ENCODE measurements at places on chromosomes 7 and 10.

DNA sequence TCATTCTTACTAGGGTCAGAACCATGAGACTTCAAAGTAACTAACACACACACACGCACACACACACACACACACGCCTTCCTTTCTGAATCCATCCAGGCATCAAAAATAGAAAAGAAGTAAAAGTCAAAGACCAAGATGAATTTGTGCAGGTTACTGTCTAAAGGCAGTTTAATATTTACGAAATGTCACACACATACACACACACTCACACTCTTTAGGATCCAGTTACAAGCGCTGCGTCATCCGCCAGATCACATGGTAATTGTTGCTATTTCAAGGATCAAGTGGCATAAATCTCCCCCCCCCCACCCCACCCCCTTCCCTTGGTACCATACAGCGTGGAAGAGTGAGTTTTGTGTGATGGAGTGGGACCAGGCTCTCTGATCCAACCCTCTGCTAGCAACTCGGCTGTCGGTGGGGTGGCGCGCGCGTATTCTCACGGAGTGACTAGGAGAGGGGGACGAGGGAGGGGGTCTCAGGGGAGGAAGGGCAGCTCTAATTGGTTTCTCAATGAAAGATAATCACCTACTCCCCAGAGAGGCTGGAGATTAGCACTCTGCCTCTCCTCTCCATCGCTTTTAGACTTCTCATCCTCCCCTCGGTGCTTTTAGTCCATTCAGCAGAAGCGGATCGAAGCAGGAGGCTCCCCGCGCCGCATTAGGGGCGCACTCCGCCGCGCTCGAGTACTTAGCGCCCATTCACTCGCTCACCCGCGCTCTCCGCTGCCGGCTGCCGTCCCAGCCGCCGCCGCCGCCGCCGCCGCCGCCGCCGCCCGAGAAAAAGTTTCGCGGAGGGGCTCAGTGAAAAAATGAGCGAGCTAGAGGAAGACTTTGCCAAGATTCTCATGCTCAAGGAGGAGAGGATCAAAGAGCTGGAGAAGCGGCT, 83.5 kb upstream of the PRKG1 start:
- no peak for DNase-seq

- no peak for DNase-seq
These were observed 223.6 kb downstream of the RELN start for GRCh38 chr7:103765901-103766300.

DNA sequence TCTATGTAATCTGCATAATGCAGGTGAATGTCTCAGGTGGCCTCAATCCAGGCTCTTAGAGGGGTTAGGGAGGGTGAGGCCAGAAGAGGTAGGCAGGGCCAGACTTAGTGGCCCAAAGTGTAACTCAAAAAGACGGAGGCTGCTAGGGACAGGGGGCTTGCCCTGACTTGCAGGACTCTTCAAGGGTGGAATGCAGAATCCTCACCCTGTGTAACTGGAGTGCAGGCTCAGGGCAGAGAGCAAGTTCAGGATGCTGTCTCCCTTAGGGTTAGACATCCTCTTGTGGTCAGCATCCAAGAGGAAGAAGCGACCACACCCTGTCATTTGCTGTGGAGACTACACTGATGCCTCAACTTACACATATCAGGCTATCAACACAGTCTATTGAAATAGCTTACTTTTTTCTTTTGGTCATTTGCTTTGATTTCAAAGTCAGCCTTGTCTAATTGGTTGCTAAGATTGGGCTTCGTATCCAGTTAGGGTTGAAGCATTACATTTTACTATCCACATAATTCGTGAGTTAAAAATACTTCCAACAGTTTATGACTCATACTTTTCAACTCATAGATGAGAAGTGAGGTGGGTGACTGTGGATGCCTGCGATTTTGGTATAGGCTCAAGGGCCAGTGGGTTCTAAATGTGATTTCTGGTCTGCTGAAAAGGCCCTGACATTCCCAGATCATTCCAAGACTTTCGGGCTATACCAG, 563.6 kb downstream of the SUGCT start:
- no peak for DNase-seq

GRCh38 chr7:100044718-100045117, 4.9 kb upstream of the ZSCAN21 start:
- DNase-seq, result no peak

DNA sequence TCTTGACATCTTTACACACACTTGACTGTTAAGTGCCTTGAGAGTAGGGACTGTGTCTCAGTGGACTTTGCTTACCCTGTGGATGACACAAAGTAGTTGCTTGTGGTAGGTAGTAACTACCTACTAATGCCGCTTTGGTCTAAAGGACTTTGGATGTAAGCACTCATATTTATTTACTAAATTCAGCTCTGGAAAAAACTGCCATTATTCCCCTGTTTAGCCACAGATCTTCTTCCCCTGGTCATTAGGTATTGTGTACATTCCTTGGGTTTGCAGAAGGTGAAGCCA, 2.8 kb upstream of the VDAC2 start:
- DNase-seq, result no peak

- no peak for DNase-seq
These were observed 222.0 kb downstream of the TWIST1 start for GRCh38 chr7:18895456-18895855.

DNA sequence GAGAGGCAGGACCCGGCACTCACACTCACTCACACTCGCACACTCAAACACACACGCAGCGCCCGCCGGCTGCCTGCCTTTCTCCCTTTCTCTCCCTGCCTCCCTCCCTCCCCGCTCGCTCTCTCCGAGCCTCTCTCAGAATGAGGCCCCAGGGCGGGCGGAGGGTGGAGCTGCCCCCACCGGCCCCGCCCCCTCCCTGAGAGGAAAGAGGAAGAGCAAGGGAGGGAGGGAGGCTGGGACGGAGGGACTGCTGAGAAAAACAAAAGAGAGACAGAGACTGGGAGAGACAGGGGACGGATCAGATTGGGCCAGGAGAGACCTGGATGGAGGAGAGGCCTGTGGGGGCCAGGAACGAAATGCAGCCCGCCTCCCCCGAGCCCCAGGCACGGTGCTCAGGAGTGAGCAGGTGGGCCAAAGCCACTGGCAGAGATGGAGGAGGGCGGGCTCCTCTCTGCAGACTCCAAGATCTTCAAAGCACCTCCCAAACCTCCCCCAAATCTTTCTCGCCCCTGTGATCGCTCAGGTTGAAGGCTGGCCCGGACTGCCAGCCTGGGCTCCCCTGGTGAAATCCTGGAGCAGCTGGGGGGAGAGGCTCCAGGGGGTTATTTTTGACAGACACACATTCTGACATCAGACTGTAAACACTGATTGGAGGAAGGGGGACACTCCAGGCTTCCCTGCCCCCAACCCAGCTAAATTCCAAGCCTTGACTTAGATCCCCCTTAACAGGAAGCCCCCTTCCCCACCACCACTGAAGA, 5.1 kb downstream of the LDB1 start:
- peak; percentile 75 for DNase-seq

DNA sequence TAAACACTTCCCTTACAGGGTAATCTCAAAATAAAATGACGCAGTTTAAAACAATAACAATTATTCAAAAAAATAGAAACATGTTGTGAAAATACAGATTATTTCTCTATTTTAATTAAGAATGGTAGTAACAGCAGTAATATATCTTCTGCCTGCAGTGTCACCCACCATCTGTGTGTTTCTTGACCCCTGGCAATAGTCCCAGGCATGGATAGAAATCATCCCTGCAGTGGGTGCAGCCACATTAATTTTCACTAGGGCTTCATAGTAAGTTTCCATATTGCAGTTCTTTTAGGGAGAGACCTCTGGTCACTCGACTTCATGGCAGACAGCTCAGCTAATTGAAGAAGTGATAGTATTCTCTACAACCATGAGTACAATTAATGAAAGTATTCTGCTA, 470.1 kb upstream of the TEX47 start:
- no peak for DNase-seq

DNA sequence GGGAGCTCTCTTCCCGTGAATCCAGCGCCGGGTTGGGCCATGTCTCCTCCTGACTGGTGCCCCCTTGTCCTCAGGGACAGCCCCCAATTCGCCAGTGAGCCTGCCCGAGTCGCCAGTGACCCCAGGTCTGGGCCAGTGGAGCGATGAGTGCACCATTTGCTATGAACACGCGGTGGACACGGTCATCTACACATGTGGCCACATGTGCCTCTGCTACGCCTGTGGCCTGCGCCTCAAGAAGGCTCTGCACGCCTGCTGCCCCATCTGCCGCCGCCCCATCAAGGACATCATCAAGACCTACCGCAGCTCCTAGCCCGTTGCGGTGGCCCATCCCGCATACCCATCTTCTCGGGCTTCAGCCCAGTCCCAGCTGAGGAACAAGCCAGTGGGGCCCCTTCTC, 96.6 kb downstream of the NEURL1 start:
- DNase-seq, result no peak

Data from NCI-H1048 (cell line).